Sciatic nerve (tissue), 2 donors: ENCODE measurements at places on chromosomes 2 and 18. TPM values are rescaled to one million over a fixed set of nuclear protein-coding genes. Genes with fewer than 3 reads are reported as not detected.

DNA sequence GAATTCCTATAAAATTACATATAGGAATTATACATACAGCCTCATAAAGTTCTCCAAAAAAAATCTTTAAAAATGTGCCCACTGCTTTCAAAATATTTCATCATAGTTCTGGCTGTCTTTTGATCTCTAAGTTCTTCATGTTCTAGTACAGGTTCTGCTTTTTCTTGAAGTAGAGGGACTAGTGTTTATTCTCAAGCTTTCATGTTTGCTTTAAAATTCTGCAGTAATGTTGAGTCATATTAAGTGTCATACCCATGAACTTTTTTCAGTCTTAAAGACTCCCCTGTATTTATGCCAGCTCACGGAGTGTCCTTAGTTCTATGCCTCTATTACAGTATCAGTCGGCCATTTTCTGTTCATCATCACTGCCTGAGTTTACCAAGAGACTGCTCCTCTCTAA lies 54.8 kb upstream of the CCDC141 start:
- no peak for DNase-seq

DNA sequence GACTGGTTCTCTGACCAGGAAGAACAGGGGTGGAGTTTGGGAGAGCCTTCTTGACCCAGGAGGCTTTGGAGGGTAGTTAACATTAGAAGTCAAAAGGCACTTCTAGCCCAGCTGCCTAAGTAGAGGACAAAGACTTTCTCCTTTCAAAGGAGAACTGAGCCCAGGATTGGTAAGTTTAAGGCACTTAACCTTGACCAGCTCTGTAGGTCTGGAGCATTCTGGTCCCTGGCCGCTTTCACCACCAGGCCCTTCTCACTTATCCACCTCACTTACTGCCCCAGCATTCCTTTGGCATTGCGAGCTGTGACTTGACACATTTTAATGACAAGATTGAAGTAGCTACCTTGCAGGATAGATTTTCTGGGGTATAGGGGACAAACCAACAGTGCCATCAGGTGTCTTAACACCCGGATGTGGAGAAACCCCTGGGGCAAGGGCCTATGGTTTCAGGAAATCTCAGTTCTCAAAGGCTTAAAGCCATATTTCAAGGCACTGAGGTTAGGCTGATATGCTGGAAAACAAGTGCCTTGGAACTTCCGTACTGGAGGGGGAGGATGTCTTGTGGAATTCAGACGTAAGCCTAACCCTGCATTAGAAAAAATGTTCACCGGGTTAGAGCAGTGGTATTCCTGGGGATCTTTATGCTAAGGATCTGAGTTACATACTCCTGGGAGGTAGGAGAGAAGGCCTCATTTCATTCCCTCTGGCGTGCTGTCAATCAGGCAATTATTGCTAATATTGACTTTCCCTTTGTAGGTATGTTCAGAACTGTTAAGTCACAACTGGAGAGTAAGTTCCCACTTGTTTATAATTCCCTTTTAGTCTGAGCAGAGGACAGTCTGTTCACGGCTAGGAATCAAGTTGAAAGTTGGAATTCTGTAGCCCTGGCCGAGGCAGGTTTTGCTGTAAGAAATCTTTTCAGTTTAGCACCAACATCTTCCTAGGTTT lies 4.3 kb downstream of the C2orf68 start:
- no peak for DNase-seq

GRCh38 chr2:11515490-11515981 lies 18.3 kb upstream of the GREB1 start:
- DNase-seq, result no peak

The C2orf80 gene
- total RNA-seq, result not detected

GRCh38 chr2:23615216-23616020 lies 230.4 kb downstream of the KLHL29 start:
- DNase-seq, result no peak

DNA sequence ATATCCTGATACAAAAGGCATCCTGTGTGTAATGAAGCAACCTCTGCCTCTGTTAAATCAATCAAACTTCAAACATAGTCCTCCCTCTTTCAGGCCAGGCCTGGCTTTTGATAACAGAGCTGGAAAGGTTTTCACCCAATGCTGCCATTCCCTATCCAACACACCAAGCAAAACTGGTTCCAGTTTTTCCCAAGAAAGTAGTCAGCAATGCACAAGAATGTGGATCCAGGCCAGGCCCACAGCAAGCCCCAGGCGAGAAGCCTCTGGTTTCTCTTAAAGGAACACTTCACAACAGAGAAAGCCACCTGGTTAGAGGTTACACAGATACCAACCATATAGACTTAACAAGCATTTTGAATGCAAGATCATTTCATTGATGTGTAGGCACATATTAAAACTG lies 49.2 kb upstream of the CCDC150 start:
- DNase-seq, result no peak

DNA sequence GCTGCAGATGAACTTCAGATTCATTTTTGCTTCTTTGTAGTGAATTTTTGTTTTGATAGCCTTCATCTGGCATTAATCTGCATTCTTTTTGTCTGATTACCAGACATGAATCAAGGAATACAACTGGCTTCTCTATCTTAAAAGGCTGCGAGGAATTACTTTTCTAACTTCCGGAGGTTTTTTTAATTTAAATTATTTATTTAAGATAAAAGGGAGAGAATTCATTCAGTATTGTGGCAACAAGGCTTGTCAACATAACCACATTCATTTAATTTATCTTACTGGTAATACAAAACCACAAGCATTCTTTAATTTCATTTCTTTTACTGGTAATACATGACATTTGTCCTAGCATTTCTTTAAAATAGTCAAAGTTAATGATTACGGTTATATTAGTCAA lies 36.0 kb downstream of the CSRNP3 start:
- no peak for DNase-seq

- no peak for DNase-seq
Observed at GRCh38 chr2:62604336-62604735, 98.3 kb upstream of the TMEM17 start.

The SUCLG1 gene
- total RNA-seq, result 55.4 TPM

DNA sequence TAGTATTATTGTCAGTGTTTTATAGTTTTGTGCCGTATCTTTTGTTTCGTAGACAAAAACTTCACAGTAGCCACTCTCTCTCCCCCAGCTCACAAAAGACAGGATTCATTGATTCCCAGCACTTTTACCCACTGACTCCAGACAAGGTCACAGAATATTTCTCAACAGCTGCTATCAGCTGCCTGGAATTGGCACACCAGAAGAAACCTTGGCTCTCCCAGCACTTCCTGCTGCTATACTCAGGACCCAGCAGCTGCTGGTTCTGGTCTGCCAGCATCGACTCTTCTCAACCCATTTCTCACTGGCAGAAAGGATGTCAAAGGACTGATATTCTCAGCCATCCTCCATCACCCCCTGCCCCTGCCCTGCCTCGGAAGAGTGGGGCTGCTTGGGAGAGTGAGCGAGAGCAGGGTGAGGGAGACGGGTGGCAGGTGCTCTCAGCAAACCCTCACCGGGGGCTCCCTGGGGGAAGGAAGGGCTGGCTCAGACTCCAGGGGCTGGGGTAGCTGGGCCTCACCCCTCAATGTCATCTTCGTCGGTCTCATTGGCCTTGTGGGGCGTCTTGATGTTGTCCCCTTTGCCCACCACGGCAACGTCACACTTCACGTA lies 6.1 kb upstream of the OTOF start:
- no peak for DNase-seq

The FHL2 gene
- total RNA-seq, result 208 TPM

The POTEJ gene
- total RNA-seq, result not detected

The DLGAP1 gene
- total RNA-seq, result 0.98 TPM

DNA sequence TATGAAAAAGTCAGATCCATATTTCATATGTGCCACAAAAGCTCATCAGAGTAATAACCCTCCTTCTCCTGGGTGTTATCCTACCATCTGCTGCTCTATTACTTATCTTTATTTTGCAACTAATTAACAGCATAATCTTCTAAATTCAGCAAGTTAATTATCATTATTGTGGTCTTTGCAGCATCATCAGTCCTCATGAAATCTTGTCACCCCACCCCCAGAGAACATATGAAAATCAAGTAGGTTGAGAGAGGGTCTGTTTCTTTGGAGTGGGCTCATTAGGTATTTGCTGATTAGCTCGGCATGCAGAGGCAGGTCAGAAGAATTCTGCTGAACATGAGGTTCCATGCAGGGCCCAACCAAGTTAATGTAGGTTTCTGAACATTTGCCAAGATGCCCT lies 64.8 kb downstream of the ATF2 start:
- no peak for DNase-seq

- DNase-seq, result no peak
Observed at GRCh38 chr2:129882476-129882875, 97.0 kb upstream of the RAB6C start.
